ENCODE measurements at places on chromosomes 2 and 18. TPM values are rescaled to one million over a fixed set of nuclear protein-coding genes. Genes with fewer than 3 reads are reported as not detected.
A peak's percentile ranks its signal among the peaks of the same experiment; 100 is the strongest.

GRCh38 chr2:178479758-178480226 lies 465 bp upstream of the PLEKHA3 start:
- no peak for DNase-seq

DNA sequence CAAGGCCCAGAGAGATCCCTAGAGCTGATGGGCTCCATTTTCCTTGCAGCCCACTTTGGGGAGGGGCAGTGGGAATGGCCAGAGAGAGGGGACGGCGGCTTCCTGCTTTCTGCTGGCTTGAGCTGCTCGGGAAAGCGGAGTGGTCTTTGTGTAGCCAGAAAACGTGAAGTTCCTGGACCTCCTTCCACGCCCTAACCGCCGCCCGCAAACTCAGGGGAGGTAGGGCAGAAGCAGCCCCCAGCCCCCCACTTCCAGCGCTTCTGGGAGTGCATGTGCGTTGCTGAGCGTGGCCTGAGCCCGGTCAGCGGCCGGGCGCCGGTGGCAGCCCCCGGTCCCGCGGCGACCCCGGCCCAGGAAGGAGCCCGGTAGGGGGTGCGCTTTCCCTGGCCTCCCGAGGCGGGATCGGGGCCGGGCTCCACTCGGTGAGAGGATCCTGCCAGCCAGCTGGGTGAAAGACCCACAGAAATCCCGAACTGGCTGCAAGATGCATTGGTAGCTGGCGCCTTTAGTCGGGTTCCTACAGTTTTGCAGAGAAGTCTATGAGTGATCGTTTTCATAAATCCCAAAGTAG lies 25.3 kb upstream of the BOD1L2 start:
- peak; percentile 31 for DNase-seq

DNA sequence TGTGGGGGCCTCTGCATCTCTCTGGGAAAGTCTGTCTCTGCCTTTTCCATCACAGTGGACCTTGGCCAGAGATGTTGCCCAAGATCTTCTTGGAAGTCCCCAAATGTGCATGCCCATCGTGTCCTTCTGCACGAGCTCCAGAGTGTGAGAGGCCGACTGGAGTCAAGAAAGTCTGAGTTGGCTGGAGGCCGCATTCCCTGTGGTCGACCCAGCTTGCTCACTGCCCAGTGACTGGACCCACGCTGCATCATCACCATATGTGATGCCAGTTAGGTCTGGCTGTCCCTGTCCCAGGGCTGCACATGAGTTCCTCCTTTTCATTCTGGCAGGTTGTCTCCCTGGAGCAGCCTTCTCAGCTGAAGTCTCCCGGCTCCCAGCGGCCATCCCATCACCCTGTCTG lies 93.8 kb downstream of the ARL4C start:
- no peak for DNase-seq

DNA sequence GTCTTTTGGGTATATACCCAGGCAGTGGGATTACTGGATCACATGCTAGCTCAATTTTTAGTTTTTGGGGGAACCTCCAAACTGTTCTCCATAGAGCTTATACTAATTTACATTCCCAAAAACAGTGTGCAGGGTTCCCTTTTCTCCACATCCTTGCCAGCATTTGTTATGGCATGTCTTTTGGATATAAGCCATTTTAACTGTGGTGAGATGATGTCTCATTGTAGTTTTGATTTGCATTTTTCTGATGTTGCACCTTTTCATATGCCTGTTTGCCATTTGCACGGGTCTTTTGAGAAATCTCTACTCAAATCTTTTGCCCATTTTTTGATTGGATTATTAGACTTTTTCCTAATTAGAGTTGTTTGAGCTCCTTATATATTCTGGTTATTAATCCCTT lies 8.0 kb downstream of the FASTKD1 start:
- no peak for DNase-seq

DNA sequence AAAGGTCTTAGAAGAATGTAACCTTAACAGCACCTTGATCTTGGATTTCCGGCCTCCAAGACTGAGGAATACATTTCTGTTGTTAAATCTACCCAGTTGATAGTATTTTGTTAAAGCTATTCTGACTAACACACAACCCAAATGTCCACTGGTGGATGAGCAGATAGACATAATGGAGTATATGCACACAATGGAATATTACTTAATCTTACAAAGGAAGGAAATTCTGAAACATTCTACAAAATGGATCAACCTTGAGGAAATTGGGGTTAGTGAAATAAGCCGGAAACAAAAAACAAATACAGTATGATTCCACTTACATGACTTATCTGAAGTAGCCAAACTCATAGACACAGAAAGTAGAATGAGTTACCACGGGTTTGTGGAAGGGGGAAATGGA lies 168.7 kb downstream of the ZNF804A start:
- DNase-seq: no peak

GRCh38 chr18:59957957-59958356 lies 58.2 kb downstream of the PMAIP1 start:
- DNase-seq: no peak

DNA sequence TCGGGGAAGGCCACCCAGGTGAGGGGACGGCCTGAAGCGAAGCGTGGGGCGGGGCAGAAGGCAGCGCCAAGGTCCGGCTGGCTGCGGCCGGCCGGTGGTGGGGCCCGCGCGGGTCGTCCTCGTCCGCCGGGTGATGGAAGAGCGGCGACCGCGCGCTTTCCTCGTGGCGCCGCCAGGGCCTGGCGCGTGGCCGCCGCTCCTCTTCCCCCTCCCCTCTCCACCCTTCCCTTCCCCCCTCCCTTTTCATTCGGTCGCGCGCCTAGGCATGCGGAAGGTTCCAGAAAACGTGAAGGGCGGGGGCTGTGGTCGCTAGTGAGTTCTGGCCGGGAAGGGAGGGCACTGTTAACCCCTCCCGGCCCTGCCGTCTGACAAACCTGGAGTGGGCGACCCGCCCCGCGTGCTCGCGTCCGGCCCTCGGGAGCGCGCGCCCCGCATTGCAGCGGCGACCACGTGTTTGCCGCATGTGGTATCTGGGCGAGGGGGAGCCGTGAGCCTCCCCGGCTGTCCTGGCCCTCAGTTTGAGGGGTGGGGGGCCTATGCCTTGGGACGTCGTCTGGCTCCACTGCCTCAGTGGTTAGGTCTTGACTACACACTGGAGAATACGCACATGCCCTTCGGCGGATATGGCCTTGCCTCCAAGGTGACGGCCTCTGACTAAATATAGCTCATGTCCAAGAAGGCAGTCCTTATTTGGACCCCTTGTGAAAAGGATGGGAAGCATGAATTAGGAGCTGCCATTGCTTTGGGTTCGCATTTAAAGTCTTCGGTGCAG lies 579 bp downstream of the MAT2A start:
- peak; percentile 44 for DNase-seq

GRCh38 chr2:83280391-83280790 lies 1178.7 kb downstream of the SUCLG1 start:
- DNase-seq: no peak

GRCh38 chr2:200408428-200409316 lies 101.2 kb downstream of the KCTD18 start:
- DNase-seq: no peak

GRCh38 chr2:162166745-162167144 lies 14.7 kb upstream of the GCG start:
- DNase-seq: no peak

- DNase-seq: no peak
These were observed 154.0 kb downstream of the SATB2 start for GRCh38 chr2:199303728-199304177.

Gene CCDC68
- 2.9 TPM for total RNA-seq

Gene PSMA8
- 0.29 TPM for total RNA-seq

Gene NYAP2
- total RNA-seq: not detected

Gene RDH14
- total RNA-seq: 22.8 TPM

Gene CPLX4
- total RNA-seq: not detected

Gene RBM44
- total RNA-seq: 0.81 TPM

Gene PSTPIP2
- total RNA-seq: 6.1 TPM
